ENCODE measurements at places on chromosomes 12 and 14.

GRCh38 chr14:33165144-33165925, 226.7 kb downstream of the NPAS3 start:
- no peak for DNase-seq

- no peak for DNase-seq
These were observed 22.3 kb upstream of the BDKRB1 start for GRCh38 chr14:96233661-96234060.

- DNase-seq = no peak
These were observed 44.7 kb downstream of the FRS2 start for GRCh38 chr12:69514845-69515244.

GRCh38 chr12:42237853-42238239, 202 bp downstream of the YAF2 start:
- DNase-seq = no peak

- no peak for DNase-seq
These were observed 150.2 kb downstream of the SSPN start for GRCh38 chr12:26345471-26346003.

DNA sequence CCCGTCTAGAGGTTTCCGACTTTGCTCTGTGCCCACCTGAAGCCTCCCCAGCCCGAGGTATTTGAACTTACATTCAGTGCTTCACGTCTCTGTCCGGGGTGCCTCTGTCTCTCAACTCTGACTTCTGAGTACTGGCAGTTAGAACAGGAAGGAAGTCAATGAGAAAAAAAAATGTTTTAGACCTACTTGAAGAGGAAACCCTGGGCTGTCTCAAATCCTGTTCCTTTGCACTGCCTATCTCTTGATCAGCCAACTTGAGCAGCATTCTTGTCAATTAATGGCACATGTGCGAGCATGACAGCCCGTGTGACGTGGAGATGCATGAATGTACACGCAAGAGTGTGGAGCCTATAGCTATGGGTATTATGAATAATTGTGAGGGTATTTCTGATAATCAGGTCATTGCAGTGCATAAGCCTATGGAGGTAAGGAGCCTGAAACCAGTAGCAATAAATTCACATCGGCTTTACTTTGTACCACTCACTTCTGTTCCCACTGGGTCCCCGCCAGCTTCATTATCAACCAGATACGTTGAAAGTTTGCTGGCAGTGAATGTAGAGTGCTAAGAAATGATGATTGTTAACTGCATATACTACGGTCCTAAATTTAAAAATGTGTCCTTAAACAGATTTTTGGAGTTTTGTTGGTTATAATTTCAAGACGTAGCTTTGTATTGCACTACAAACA, at the start of gene ARHGDIB:
ARHGDIB (minus strand) TSS at position 136 of the 687 bp plus-strand sequence. CDS start 10,889 bp downstream, outside the sequence.
- peak; percentile 82 for DNase-seq

DNA sequence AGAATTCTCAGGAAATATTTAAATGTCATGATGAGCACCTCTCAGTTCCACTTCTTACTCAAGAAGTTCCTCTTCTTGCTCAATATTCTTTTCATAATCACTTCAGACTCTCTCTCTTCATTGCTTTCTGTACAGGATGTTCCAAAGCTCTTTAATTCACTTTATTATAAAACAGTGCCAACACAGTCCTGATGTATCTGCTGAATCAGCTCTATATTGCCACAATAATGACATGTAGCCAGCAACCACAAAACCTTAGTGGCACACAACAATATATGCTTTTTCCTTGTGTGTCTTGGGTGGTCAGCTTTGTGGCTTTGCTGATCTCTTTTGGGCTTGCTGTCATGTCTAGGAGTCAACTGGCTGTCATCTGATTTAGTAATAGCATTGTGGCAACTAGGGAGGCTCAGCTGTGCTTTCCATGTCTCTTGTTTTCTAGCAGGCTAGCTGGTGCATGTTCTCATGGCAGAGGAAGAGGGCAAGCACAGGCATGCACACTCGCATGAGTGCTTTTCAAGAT, 52.8 kb upstream of the SLC2A13 start:
- no peak for DNase-seq

DNA sequence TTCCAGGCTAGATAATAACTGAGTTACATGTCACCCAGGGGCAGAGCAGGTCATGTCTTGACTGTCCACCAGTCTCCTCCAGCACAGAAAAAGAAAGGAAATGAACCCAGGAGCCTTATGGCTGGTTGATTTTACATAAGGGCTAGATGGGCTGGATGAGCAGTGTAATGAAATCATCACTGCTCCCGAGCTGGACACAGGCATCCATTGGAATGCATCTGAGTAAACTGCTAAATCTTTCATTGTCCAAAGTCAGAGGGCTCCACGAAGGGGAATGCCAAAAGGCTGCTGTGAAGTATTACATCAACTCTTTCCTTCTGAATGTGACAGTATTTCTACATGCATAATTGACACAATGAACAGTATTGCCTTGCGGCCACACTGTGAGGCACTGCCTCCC, 30.1 kb upstream of the TSPAN11 start:
- no peak for DNase-seq

GRCh38 chr14:62916551-62916950, 128.7 kb downstream of the KCNH5 start:
- no peak for DNase-seq

GRCh38 chr14:74580275-74580672, 31.8 kb downstream of the LTBP2 start:
- no peak for DNase-seq

DNA sequence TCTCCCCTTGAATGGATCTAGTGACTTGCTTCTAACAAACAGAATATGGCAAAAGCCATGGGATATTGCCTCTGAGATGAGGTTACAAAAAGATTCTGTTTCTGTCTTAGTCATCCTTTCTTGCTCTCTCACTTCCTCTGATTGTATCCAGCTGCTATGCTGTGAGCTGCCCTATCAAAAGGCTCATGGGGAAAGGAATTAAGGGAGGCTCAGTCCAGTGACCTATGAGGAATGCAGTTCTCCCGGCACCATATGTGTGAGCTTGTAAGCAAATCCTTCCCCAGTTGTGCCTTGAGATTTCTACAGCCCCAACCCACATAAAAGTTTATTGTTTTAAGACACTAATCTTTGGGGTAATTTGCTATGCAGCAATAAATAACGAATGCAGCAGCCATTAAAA, 183.1 kb downstream of the KLHL28 start:
- no peak for DNase-seq

DNA sequence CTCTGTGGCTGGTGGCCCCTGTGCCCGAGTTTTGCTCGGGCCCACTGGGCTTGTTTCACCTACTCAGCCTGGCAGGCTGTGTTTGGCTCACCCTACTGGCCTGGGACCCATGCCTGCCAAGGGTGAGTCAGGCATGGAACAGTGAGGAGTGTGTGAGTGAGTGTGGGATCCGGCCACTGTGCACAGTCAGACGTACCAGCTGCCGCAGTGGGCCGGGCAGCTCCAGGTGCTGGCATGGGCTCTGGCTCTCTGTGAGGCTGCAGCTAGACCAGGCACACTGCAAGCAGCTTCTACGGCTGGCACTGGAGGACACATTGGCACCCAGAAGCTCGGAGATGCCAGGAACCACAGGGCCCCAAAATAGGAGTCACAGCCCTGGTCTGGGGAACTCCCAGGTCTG, 40.6 kb downstream of the HSD17B6 start:
- no peak for DNase-seq

DNA sequence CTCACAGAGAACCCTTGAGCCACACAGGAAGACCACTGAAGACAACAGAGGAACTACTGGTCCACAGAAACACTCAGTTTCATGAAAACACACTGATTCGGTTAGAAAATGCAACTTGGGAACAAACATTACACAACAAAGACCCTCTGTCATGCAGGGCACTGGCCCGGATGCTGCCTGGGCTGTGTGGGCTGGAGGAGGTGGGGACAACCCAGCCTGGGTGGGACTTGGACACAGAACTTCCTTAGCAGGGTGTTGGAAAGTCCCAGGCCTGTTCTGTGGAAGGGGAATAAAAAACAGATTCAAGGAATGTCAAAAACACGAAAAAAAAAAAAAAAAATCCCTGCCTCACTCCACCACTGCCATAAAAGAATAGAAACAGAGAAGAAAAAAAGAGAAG, 181.0 kb downstream of the MON2 start:
- no peak for DNase-seq
